ENCODE measurements at places on chromosomes 13 and 19. TPM values are rescaled to one million over a fixed set of nuclear protein-coding genes. Genes with fewer than 3 reads are reported as not detected.

DNA sequence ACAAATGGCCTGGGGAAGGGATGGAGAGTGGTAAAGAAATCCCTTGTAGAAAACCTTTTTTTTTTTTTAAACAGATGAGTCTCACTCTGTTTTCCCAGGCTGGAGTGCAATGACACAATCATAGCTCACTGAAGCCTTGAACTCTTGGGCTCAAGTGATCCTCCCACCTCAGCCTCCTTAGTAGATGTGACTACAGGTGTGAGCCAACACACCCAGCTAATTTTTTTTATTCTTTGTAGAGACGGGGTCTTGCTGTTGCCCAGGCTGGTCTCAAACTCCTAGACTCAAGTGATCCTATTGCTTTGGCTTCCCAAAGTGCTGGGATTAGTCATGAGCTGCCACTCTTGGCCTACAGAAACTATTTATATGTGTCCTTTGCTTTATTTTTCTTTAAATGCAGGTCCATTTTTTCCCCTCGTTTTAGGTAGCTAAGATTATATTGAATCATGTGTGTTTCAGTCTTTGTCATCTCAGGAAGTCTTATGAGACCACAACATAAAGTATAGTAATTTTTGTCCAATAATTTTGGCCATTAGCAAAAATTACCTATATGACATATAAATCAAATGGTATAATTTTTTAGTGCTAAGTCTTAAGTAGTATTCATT is 10.5 kb downstream of the LPAR6 start:
- DNase-seq: no peak

Gene TSPAN16
- not detected for polyA plus RNA-seq

GRCh38 chr13:112836940-112837339 is 132.1 kb upstream of the MCF2L start:
- DNase-seq: no peak

Gene GIPC3
- 2.7 TPM for polyA plus RNA-seq

Gene SMIM24
- 466 TPM for polyA plus RNA-seq

DNA sequence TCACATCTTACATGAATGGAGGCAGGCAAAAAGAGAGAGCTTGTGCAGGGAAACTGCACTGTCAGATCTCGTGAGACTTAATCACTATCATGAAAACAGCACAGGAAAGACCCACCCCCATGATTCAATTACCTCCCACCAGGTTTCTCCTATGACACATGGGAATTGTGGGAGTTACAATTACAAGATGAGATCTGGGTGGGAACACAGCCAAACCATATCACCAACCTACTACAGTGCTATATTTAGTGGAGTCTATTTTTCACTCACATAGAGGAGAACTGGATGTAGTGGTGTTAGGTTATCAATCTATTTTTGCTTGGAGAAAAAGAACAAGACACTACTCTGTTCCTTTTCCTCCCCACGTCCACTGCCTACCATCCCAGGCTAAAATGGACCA is 276.6 kb downstream of the KCTD12 start:
- no peak for DNase-seq

Gene KLK3
- 0.28 TPM for polyA plus RNA-seq

- no peak for DNase-seq
These were observed 178.0 kb downstream of the IER2 start for GRCh38 chr19:13328241-13328640.

- no peak for DNase-seq
These were observed 2.4 kb downstream of the POLR1D start for GRCh38 chr13:27624071-27624470.

Gene HIPK4
- polyA plus RNA-seq: 0.14 TPM

- no peak for DNase-seq
These were observed 12.7 kb upstream of the TNFSF14 start for GRCh38 chr19:6682607-6683128.

Gene FFAR1
- polyA plus RNA-seq: 0.35 TPM

- DNase-seq: no peak
These were observed 389.8 kb downstream of the NDFIP2 start for GRCh38 chr13:79870766-79871165.

DNA sequence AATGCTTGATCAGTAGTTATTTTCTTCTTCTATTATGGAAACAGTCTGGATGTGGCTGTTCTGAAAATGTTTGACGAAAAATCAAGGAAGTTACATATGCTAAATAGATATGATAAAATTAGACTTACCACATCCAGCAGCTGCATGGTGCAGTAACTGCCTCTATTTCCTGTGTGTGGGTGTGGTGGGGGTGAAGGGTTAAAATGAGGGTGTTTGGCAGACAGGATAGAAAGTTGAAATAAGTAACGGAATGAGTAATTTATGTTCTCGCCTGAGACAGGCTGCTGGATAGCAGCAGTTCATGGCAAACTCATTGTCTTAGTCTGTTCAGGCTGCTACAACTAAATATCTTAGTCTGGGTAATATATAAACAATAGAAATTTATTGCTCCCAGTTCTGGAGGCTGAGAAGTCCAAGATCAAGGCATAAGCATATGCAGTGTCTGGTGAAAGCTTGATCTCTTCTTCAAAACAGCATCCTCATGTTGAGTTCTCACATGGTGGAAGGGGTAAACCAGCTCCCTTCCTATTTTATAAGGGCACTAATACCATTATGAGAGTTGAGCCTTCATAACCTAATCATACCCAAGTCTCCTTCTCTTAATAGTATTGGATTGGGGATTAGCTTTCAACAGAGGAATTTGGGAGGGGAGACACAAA is 1248.9 kb downstream of the SLITRK5 start:
- no peak for DNase-seq

Gene NLRP9
- polyA plus RNA-seq: not detected

GRCh38 chr19:57830071-57830602 is at the start of gene ZNF587B:
Gene ZNF587B (plus strand): TSS chr19:57830299. CDS start chr19:57830529, 230 bp downstream.
- DNase-seq: peak; percentile 52

DNA sequence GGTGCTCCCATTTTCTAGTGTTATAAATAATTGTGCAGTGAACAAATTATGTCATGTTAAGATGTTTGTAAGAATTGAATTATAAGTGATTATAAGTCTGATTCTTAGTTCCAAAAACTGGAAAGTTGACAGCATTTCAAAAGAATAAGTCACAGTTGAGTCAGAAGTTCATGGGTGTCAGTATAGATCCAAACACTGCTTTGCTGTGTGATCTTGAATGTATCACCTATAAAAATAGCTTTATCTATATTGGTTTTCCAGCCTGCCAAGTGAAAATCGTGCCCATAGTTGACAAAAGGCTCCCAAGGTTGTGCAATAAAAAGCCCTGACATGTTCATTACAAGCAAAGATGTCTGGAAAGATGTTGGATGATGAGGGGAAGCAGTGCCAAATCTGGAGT is 336.0 kb downstream of the MTUS2 start:
- no peak for DNase-seq

Gene ZNF256
- polyA plus RNA-seq: 8.1 TPM

- DNase-seq: no peak
These were observed 60.9 kb upstream of the ATP12A start for GRCh38 chr13:24619282-24619681.

- DNase-seq: no peak
These were observed 30.8 kb upstream of the IGFL1 start for GRCh38 chr19:46198756-46199155.

DNA sequence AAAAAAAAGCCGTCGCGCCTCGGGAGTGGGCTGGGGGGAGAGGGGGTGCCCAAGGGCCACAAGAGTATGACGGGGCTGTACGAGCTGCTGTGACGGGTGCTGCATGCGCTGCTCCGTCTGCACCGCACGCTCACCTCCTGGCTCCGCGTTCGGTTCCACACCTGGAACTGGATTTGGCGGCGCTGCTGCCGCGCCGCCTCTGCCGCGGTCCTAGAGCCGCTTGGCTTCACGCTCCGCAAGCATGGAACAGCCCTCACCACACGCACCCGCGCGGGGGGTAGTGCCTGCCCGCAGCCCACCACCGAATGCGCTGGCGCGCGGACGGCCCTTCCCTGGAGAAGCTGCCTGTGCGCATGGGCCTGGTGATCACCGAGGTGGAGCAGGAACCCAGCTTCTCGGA is 18.8 kb downstream of the C1QTNF9 start:
- DNase-seq: no peak

- peak; percentile 69 for DNase-seq
These were observed at the start of gene KLF2 for GRCh38 chr19:16324384-16325160. Gene KLF2 (plus strand): TSS chr19:16324826. CDS start chr19:16324924, 98 bp downstream.

Gene C1QTNF9B
- 0.60 TPM for polyA plus RNA-seq

Gene CLN5
- 44.6 TPM for polyA plus RNA-seq

DNA sequence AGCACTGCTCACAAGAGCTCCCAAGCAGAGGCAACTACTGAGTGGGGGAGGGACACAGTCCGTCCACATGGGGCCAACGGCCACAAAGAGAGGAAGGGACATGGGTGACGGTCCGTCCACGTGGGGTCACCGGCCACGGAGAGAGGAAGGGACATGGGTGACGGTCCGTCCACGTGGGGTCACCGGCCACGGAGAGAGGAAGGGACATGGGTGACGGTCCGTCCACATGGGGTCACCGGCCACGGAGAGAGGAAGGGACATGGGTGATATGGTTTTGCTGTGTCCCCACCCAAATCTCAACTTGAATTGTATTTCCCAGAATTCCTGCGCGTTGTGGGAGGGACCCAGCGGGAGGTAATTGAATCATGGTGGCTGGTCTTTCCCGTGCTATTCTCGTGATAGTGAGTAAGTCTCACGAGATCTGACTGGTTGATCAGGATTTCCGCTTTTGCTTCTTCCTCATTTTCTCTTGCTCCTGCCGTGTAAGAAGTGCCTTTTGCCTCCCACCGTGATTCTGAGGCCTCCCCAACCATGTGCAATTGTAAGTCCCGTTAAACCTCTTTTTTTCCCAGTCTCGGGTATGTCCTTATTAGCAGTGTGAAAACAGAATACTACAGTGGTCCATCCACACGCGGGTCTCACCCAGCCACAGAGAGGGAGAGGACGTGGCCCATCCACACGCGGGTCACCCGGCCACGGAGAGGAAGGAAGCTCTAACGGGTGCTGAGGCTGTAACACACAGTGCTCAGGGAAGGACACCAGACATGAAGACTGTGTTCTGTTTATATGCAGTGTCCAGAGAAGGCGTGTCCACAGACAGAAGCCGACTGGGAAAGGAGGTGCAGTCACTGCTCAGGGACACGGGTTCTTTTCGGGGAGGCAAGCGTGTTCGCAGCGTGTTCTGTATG is 48.5 kb downstream of the GAS6 start:
- DNase-seq: no peak

DNA sequence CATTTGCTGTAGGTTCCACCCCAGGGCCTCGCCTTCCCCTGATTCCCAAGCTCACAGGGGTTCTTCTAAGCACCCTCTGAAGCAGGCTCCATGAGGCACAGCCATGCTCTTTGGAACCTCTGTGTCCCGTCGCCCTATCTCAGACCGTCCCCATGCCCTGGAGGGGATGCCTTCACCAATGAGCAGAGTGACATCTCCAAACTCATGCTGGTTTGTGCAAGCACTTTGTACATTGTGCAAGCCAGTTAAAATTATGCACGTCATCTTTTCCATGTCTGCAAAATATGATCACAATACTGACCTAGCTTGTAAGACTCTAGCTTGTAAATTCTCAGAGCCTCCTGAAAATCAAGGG is 46.5 kb upstream of the RAP2A start:
- DNase-seq: no peak

Gene PBX4
- 4.4 TPM for polyA plus RNA-seq

GRCh38 chr19:42158926-42159325 is 26.7 kb upstream of the POU2F2 start:
- no peak for DNase-seq

- no peak for DNase-seq
These were observed 33.4 kb downstream of the DNAJC3 start for GRCh38 chr13:95710313-95710712.

Gene TUBB4A
- polyA plus RNA-seq: 31.5 TPM

DNA sequence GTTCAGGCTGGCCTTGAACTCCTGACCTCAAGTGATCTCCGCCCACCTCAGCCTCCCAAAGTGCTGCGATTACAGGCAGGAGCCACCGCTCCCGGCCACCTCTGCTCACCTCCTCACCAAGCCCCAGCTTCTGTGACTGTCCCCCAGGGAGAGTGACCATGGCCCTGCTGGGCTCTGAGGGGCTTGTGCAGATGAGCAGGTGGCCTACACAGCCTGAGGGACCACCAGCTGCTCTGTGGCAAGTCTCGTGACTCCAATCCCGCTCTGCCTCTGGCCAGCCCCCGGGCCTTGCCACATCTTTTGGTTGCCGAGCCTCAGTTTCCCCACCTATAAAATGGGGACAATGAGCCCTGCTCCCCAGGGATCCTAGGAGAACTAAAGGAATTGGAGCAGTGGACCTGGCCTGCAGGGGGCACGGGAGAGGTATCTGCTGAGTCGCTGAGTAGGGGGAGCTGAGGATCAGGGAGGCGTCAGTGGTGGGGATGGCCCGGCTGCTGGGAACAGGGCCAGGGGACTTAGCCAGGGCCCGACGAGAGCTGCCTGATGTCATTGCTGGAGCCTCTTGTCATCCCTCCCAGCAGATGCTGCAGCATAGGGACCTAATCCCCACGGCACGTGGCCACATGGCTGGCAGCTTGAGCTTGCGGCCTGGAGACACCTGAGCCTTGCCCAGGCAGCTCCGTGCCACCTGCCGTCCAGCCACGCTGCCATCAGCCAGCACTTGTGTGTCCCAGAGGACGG is 74.7 kb downstream of the GADD45B start:
- DNase-seq: no peak

DNA sequence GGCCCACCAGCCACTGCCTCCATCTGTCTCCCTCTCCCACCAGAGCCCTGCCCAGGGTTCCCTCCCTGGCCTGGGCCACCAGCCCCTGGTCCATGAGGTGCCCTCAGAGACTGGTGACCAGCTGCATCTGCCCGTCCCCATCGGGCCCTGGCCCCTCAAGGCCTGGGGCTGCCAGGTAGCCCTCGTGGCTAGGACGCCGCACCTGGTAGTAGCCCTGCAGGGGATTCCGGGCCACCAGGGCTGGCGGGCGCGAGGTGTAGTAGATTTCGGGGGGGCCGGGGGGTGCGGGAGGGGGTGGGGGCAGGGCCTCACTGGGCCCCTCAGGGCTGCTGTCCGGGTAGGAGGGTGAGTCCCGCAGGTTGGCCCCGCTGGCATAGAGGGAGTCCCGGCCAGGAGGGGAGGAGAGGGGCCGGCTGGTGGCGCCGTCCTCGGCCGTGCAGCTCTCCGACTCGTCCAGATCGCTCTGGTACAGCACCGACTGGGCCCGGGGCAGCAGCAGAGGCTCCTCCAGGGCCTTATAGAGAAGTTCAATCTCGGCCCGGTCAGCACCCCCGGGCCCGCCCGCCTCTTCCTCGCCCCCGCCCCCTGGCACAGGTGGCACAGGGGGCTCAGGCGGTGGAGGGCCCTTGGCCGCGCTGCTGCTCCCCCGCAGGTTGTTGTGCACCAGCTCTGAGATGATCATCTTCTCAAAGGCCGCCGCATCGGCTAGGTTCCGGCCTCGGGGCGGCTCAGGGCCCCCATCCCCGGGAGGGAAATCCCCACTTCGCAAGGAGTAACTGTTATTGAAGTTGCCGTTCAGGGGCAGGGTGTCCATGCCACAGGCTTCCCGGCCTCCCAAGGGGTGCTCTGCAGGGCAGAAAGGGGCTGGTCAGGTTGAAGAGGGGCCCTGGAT is 14.6 kb upstream of the ASF1B start:
- DNase-seq: no peak

GRCh38 chr19:53466726-53467484 is 628 bp upstream of the ZNF813 start:
- DNase-seq: no peak

Data from right renal pelvis (tissue), 4 donors.